ENCODE measurements at places on chromosomes 5 and 9. TPM values are rescaled to one million over a fixed set of nuclear protein-coding genes. Genes with fewer than 3 reads are reported as not detected.

Gene TAF11L10
- not detected for total RNA-seq

Gene SPOCK1
- not detected for total RNA-seq

Gene RFESD
- 3.0 TPM for total RNA-seq

Gene MSX2
- total RNA-seq = not detected

Gene PIGO
- 34.4 TPM for total RNA-seq

Gene DMRTA1
- not detected for total RNA-seq

Gene PAPPA
- not detected for total RNA-seq

Gene IL3
- 94.6 TPM for total RNA-seq

Gene EQTN
- total RNA-seq = not detected

Gene SPATA31A7
- not detected for total RNA-seq

Gene UNC5A
- not detected for total RNA-seq

Gene CMYA5
- 0.15 TPM for total RNA-seq

Gene PCBD2
- 13.5 TPM for total RNA-seq

Gene AFAP1L1
- total RNA-seq = not detected

Gene SYNPO
- not detected for total RNA-seq
